ENCODE measurements at places on chromosomes 5 and 9.

DNA sequence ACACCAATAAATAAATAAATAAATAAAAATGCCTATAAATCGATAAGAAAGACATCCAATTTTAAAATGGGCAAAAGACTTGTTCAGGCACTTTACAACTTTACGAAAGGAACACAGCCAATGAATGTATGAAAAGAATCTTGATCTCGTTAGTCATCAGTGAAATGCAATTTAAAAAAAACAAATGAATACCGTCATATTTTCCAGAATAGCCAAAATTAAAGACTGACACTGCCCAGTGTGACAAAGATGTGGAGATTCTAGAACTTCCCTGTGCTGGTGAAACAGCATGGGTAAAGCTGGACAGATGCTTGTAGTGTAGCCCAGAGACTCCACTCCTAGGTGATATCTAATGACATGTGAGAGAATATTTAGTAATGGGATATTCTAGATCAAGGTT is 127.1 kb downstream of the GOLPH3 start:
- DNase-seq: no peak

- no peak for DNase-seq
Observed at GRCh38 chr9:113921396-113921925, 45.4 kb downstream of the ZNF618 start.

DNA sequence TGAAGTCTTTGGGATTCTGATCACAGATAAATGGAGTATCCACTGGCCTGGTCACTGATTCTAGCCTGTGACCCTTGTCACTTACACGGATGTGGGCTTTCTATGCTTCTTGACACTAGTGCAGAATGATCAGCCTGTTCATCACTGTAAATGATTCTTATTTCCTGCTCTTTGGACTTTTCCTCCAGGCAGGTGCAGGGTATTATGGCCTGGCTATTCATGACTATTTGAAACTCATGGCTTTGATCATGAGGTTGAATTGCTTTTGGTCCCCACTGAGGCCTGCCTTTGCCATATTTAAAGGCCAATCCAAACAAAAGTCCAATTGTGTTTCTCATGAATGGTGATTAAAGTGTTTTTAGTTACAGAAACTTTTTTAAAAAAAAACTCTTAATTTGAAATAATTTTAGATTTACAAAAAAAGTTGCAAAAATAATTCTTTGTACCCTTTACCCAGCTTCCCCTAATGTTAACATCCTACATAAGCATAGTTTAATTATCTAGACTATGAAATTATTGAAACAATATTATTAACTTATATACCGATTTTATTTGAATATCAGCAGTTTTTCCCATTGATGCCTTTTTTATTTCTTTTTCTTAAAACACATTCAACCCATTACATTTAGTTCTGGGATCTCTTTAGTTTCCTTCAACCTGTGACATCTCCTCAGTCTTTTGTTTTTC is 68.1 kb downstream of the GALNT10 start:
- no peak for DNase-seq

- no peak for DNase-seq
Observed at GRCh38 chr5:117942861-117943519, 1045.4 kb downstream of the DTWD2 start.

GRCh38 chr5:119031011-119031886 is 39.6 kb upstream of the DMXL1 start:
- no peak for DNase-seq

DNA sequence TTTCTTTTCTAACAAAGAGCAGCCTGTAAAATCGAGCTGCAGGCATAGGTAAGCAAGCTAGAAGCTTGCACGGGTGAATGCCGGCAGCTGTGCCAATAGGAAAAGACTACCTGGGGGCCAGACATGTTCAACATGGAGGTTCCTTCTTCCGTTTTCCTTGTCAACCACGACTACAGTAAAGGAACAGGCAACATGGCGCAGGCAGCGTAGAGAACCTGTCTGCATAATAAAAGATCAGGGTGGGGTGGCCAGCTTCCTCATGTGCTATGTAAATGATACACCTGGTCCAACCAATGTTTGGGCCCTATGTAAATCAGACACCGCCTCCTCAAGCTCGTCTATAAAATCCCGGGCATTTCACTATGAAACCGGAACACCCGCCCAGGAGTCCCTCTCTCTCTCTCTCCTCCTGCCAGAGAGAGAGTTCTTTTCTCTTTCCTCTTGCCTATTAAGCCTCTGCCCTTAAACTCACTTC is 103.8 kb upstream of the LIFR start:
- no peak for DNase-seq

DNA sequence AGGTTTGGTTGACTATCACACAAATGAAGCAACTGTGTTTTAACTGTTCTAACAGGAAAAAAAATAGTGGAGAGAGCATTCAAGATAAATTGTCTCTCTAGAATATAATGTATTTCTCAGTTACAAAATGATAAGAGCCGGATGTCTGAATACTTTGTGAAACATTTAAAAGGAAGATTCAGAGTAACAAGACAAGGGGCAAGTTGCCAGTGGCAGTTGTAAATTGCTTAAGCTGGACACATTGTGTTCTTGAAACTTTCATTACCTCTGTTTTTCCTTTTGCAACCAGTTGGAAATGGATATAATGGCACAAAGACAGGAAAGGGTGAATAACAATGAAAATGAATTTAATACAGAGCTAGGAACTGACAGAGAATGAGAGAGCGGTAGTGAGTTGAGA is 15.2 kb upstream of the TBCA start:
- no peak for DNase-seq

DNA sequence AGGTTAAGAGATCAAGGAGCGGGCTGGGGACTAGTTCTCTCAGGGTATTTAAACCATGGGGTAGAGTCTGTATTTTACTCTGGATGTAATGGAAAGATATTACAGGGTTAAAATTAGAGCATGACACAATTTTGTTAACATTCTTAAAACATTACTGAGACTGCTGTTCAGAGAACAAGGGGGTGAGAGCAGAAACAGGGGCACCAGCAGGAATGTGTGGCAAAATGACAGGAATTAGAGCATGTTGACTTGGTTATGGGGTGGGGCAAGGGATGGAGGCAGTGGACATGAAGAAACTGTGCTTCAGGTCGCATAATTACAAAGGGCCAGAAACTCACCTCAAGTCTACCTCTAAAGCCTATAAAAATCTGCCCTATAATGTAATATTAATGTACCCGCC is 75.0 kb downstream of the TMEM232 start:
- DNase-seq: no peak

- DNase-seq: no peak
Observed at GRCh38 chr9:98995059-98995671, 51.5 kb downstream of the COL15A1 start.

GRCh38 chr5:138975098-138975847 is 100.1 kb upstream of the LRRTM2 start:
- peak; percentile 34 for DNase-seq

- no peak for DNase-seq
Observed at GRCh38 chr5:125890511-125890931, 532.7 kb upstream of the GRAMD2B start.

GRCh38 chr5:8905021-8905420 is 640.9 kb downstream of the SEMA5A start:
- peak; percentile 27 for DNase-seq

- DNase-seq: no peak
Observed at GRCh38 chr9:122222791-122223190, 6.0 kb downstream of the LHX6 start.

- no peak for DNase-seq
Observed at GRCh38 chr5:139678751-139679750, 30.9 kb downstream of the CXXC5 start.

DNA sequence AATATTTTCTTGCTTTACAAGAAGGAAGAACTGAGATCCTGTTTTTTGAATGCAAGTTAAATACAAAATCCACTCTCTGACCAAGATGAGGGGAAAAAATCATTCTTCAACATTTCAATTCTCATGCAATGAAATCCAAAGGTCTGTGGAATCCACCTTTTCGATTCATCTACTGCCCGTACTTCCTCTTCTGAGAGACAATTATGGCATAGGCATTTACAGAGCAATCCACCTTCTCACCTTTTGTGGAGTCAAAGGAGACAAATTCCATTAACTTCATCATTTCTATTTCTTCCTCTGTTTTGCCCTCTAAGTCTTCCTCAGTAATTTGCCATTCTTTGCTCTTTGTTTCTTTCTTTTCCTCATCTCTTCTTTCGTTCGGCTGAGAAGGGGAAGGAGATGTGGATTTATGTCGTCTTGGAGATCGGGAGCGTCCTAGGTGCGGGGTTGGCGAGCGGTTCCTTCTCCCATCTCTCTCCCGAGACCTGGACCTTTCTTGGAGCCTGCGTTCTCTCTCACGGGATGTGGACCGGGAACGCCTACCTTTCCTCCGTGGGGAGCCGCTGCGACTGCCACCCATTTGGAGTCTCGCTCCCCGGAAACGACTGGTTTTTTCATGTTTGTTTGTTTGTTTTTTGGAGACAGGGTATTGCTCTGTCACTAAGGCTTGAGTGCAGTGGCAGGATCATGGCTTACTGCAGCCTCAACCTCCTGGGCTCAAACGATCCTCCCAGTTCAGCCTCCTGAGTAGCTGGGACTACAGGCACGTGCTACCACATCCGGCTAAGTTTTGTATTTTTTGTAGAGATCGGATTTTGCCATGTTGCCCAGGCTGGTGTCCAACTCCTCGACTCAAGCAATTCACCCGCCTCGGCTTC is 24.3 kb upstream of the AFF4 start:
- DNase-seq: no peak

DNA sequence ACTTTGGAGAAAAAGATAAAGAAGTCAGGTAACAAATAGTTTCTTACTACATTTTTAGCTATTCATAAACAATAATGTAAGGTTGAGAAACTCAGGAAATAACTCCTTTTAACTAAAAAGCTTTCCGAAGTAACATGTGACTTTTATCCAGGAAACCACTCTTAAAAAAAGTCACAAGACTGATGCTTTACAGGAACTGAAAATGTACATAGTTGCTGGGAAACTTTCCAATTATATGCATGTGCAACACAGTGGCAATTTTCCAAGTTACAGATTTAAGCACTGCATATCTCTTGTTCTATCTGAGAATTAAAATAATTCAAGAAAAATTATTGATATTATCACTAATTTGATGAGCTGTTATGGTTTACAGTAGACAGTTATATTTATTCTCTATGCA is 105.2 kb downstream of the CDH10 start:
- DNase-seq: no peak

DNA sequence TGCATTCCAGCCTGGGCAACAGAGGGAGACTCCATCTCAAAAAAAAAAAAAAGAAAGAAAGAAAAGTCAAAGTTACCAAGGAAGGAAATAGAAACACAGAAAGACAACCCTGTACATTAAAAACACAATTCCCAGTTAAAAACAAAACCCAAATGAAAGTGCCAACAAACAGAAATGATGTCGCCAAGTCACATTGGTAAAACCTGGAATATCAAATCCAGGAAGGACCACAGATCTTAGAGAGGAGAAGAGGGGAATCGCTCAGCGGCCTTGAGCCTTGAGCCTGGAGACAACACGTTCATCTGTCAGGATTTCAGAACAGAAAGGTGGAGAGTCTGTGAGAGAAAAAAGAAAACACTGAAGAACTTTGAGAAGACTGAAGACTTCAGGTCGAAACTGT is 1.2 kb upstream of the ZDHHC11 start:
- DNase-seq: no peak

DNA sequence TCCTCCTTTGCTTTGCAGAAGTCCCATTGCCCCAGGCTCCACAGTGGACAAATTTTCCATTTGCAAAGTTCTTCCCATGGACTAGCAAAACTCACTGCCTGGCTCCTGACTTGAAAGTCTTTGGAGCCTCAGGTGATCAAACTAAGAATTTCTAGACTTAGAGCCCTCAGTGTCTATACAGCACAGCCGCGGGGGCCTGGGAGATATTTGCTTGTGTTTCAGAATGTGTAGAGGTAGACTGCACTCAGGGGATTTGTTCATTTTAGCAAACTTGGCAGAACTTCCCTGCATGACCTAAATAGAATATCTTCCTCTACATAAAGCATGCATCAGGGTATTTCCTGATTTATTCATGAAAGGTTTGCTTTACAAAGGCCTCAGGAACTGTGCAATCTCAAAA is 384.2 kb upstream of the ZNF462 start:
- no peak for DNase-seq

- DNase-seq: no peak
Observed at GRCh38 chr5:54173251-54173650, 137.1 kb downstream of the ARL15 start.

GRCh38 chr9:98083566-98084183 is 27.1 kb downstream of the NANS start:
- no peak for DNase-seq

DNA sequence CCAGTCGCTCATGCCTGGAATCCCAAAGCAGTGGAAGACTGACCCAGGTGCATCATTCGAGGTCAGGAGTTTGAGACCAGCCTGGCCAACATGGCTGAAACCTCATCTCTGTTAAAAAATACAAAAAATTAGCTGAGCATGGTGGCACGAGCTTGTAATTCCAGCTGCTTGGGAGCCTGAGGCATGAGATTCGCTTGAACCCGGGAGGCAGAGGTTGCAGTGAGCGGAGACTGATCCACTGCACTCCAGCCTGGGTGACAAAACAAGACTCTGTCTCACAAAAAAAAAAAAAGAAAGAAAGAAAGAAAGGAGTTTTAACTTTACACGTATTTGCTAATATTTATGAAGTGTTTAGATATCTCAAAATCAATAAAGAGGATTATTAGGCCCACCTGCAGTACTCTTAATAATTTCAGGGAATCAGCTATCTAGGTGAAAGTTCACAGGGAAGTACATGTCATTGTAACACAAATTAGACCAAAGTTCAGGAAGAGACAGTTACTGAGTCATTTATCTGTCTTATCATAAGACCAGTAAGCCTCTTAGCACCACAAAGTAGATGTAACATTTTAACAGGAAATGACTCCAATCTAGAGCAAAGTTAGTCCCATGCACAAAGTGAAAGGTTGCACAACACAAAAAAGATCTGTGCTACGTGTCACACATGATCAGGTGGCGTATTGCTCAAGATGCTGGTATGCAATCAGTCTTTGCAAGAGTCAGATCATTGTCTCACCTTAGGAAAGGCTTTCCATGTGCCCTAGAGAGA is 34.1 kb upstream of the PLIN2 start:
- DNase-seq: peak; percentile 97

DNA sequence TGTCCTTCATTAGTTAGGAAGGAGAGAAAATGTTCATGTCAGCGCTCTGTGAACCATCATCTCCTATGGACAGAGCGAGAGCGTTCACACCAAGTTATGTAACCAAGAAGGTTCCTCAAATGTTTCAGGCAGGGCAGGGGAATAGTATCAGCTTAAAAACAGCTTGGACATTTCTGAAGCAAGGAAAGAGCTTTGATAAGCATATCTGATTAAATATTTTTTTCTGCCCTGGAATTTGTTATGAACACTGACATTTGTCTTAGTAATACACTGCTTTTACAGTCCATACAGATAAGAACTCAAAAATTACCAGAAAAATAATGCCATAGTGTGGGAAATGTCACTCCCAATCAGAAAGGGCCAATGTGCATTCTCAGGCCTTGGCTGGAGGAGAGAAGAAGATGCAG is 66.3 kb upstream of the LIFR start:
- DNase-seq: no peak

DNA sequence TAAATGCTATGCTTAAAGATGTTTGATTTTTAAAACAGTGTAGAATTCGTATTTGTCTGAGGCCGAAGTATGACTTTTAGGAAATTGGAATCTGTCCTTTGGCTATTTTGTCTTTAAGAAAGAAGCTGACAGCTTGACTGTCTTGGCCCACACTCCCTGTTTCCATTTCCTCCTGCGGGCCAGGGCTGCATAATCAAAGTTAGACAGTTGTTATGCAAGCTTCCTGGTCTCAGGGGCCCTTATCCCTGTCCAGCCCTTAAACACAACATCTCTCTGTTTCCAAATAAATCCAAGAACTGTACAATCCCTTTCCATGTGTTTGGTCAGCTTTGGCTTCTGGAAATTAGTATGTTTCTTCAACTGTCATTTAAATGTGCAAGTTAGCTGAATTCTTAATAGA is 54.6 kb upstream of the ECM2 start:
- no peak for DNase-seq

Measured in AG09309 (cell line).